ENCODE measurements at places on chromosomes 2 and 18.

DNA sequence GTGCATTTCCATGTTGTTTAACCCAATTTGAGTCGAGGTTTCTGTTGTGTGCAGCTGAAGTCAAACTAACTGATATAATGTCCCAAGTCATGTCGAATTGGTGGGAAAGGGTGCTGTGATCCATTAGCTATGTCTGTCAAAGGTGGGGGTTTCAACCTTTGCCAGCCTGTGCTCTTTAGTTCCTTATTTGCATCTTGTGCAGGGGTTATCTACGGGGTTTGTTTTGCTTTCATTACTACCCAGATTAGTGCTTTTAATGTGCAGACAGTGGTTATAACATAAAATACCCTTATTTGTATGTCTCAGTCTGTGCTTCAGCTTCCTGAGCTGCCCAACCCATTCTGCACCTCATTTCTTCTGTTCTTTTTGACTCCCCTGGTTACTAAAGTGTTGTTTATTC, 271.9 kb upstream of the CXCR4 start:
- peak; percentile 50 for DNase-seq

DNA sequence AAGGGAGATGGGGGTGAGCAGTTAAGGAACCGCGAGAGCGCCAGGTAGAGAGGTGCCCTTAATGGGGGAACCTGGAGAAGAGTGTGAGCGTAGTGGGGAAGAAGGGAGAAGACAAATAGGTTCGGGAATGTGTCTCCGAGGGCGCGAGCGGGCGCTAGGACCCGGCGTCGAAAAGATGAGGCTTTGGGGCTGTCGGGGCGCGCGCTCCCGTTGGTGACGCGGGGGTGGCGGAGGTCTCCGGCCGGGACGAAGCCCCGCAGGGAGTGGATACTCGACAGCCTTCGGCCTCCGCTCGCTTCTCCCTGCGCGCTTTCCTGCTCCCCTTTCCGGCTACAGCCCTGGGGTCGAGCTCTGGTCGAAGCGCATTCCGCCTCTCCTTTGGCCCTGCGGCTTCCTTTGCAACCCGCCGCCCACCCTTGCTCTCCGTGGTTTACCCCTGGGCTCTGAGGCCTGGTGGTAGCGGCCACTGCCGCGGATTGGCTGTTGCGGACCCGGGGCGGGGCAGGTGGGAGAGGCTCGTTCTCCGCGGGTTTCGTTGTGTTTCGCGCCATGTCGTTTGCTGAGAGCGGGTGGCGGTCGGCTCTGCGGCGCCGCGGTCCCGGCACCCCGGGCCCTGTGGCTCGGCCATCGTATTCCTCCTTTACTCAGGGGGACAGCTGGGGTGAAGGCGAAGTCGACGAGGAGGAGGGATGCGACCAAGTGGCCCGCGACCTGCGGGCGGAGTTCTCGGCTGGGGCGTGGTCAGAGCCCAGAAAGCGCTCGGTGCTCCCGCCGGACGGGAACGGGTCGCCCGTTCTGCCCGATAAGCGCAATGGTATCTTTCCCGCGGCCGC, at the start of gene ARL6IP6:
Gene ARL6IP6, plus strand, starts transcription at position 545 of the 833 bp plus-strand sequence. Its CDS starts 5 bp downstream, at position 550.
- DNase-seq, result peak; percentile 88

GRCh38 chr2:9097892-9098291, 94.4 kb upstream of the MBOAT2 start:
- DNase-seq, result no peak

GRCh38 chr2:40440835-40441234, 11.1 kb downstream of the SLC8A1 start:
- no peak for DNase-seq

GRCh38 chr18:51527826-51528225, 330.3 kb upstream of the MEX3C start:
- no peak for DNase-seq

GRCh38 chr2:29216609-29216909, 101.3 kb downstream of the CLIP4 start:
- DNase-seq, result no peak

All from NCI-H526 (cell line).